Hematopoietic multipotent progenitor cell treated with erythropoietin and hydrocortisone succinate and interleukin-3 and kit ligand, for 6 days (in vitro differentiated cells): ENCODE measurements at places on chromosomes 12 and 14.

- peak; percentile 32 for DNase-seq
Observed at GRCh38 chr12:46450279-46450748, 77.7 kb upstream of the SLC38A2 start.

GRCh38 chr12:19075711-19076340 is 53.7 kb upstream of the PLEKHA5 start:
- DNase-seq = no peak

DNA sequence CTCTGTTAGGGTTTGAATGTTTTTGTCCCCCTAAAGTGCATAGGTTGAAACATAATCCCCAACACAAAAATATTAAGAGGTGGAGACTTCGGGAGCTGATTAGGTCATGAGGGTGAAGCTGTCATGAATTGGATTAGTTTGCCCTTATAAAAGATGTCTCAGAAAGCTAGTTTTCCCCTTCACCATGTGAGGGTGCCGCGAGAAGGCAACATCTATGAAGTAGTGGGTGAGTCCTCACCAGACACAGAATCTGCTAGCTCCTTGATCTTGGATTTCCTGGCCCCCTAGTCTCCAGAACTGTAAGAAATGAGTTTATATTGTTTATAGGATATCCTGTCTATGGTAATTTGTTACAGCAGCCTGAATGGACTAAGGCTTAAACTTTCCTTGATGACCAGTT is 301.5 kb upstream of the ATP2B1 start:
- DNase-seq = no peak

DNA sequence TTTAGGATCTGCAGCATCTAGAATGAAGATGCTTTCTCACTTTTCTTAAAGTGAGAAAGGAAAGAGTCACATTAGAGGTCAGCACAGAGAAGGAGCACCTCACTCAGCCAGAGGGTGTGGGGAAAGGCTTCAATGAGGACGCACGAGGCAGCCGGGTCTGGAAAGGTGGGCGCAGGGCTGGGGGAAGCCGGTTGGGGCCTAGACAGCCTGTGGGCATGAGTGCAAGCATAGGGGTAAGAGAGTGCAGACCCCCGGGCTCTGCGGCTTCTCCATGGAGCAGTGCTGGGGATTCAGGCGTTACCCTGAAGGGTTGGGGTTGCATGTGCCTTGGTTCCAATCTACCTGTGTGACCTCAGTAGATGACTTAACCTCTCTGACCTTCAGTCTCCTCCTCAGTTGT is 49.9 kb downstream of the KRT80 start:
- no peak for DNase-seq

DNA sequence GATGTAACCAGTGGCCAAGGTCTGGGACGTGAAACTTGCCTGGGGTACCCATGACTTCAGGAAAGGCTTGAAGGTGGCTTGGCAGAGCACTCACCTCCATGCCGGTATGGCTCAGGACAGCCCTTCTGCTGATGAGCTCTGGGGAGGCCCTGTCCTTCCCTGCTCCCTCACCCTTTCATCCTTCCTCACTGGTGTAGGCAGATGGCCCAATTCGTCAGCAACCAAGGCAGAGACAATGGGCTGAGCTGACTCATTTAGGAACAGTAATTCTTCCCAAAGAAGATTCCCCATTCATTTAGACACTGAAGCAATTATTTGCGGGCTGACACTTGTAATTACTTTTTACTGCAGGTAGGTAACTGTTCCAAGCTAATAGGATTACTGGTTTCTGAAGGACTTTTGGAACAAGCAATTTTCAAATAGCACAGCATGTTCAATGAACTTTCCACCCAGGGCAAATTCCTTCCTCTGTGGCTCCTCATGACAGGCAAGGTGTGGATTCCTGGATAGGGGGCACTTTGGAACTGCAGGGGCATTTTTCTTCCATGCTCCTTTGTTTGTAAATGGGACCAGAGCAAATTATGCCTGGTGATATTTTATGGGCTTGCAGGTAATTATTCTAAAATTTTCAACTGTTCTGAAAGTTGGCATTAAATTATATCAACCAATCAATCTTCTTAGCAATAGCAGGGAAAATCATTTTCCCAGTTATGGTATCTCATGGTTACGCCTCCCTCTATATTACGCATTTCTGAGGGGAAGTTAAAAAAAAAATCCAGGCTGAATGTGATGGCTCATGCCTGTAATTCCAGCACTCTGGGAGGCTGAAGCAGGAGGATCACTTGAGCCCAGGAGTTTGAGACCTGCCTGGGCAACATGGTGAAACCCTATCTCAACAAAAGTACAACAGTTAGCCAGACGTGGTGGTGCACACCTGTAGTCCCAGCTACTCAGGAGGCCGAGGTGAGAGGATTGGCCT is 24.1 kb upstream of the NRDE2 start:
- DNase-seq = no peak
